Stimulated activated CD8-positive, alpha-beta memory T cell treated with anti-CD3 and anti-CD28 coated beads, Interleukin-12 subunit alpha, Interleukin-12 subunit beta, amount 100 ng/mL, for 1 hour (primary cell): ENCODE measurements at places on chromosomes 1 and 21.

DNA sequence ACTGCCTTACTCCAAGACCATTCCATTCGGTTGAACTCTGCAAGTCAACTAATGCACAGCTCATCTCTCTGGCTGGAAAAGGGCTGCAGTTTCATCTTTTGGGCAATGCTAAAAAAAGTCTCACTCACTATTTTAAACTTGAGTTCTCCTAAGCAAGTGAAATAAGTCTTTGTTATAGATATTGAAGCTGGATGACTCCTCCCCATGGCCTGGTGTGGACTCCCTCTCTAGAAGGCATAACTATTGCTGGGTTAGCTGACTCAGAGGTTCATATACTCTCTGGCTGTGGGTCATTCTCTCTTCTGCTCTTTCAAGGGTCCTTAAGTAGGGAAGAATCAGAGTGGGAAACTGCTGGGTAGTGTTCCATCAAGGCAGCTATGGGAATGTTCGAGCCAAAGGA is 88.0 kb downstream of the XCL2 start:
- no peak for DNase-seq

- no peak for DNase-seq
Measured at GRCh38 chr1:12456979-12457378, 161.0 kb downstream of the DHRS3 start.

- no peak for DNase-seq
Measured at GRCh38 chr21:42732033-42732410, 78.6 kb downstream of the PDE9A start.

GRCh38 chr1:67958472-67958871 is 92.0 kb downstream of the DIRAS3 start:
- no peak for DNase-seq

DNA sequence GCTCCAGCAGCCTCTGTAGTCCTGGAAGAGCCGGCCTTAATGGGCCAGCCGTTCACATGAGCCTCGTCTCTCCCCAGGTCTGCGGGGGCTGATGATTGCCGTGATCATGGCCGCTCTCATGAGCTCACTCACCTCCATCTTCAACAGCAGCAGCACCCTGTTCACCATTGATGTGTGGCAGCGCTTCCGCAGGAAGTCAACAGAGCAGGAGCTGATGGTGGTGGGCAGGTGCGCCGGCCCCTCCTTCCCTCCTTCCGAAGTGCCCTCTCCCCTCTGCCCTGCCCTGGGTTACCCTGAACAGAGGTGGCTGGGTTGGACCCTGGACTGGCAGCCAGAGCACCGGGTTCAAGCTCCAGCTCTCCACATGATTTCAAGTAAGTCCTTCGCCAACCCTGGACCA is 13.1 kb downstream of the SLC5A9 start:
- DNase-seq, result no peak

- DNase-seq, result no peak
Measured at GRCh38 chr1:108521990-108522393, 37.9 kb upstream of the EEIG2 start.

- no peak for DNase-seq
Measured at GRCh38 chr1:35850051-35850450, 33.0 kb upstream of the AGO1 start.

DNA sequence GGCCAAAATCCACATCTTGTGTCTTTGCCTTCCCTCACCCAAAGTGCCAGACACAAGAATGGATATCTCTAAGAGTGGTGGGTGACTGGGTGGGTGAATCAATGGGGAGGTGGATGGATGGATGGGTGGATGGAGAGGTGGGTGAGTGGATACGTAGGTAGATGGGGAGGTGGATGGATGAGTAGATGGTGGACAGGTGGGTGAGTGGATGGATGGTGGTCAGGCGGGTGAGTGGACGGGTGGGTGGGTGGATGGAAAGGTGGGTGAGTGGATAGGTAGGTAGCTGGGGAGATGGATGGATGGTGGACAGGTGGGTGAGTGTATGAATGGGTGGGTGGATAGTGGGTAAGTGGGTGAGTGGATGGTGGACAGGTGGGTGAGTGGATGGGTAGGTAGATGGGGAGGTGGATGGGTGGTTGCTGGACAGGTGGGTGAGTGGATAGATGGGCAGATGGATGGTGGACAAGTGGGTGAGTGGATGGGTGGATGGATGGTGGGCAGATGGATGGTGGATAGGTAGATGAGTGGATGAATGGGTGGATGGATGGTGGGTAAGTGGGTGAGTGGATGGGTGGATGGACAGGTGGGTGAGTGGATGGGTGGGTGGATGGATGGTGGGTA is 34.2 kb downstream of the SLC19A1 start:
- no peak for DNase-seq

- no peak for DNase-seq
Measured at GRCh38 chr1:18058981-18059605, 48.5 kb upstream of the IGSF21 start.

DNA sequence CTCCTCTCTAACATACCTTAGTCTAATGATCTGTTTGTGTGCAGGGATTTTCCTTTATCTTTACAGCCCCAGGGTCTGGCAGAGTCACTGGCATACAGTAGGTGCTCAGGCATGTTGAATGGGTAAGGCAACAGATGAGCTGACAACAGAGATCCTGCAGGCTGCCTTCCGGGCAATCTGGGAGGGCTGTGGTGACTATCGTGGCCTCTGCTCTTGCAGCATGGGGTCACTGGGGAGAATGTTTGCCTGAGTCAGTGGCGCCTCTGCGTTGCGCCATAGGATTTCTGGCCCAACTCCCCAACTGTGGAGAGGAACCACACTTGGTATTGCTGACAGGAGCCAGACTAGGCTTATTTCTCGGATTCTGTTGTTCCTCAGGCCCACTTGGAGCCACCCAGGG is 93.8 kb downstream of the LAMC2 start:
- no peak for DNase-seq

GRCh38 chr1:202807451-202807925 is 733 bp downstream of the KDM5B start:
- no peak for DNase-seq

DNA sequence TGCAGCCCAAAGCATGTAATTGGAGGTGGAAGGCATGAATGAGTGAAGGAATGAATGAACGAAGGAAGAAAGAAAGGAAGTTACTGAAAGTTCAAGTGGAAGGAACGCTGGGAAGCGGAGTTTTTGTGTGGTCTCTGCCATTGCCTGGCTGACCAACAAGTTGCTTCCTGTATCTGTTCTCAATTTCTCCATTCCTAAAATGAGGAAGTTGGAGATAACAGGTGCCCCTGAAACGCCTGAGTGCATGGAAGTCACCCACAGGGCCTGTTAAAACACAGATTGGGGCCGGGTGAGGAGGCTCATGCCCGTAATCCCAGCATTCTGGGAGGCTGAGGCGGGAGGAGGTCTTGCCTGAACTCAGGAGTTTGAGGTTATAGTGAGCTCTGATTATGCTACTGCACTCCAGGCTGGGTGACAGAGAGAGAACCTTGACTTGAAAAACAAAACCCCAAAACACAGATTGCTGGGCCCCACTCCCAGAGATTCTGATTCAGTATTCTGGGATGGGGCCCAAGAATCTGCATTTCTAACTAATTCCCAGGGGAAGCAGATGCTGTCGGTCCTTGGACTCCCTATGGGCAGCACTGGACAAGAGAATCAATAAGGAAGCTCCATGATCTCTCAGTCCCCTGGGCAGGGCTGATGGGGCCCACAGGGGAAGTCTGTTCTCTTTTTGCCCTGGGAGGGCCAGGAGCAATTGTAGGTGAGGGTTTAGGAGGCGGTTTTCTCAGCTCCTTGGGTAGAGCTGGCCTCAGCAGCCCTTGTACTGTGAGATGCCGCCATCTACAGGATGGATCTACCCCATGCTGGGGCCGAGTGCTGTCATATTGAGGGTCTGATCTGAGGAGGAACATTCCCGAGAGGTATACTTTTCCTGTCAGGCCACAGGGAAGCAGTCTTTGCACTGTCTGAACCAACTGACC is 3.3 kb upstream of the CNR2 start:
- DNase-seq, result peak; percentile 35

- no peak for DNase-seq
Measured at GRCh38 chr1:208919371-208919770, 664.1 kb upstream of the CAMK1G start.

- no peak for DNase-seq
Measured at GRCh38 chr1:52814465-52814864, 28.1 kb upstream of the ZYG11A start.

GRCh38 chr1:119336848-119337247 is 31.7 kb upstream of the HAO2 start:
- no peak for DNase-seq

- no peak for DNase-seq
Measured at GRCh38 chr1:234292011-234292410, 81.2 kb upstream of the COA6 start.

DNA sequence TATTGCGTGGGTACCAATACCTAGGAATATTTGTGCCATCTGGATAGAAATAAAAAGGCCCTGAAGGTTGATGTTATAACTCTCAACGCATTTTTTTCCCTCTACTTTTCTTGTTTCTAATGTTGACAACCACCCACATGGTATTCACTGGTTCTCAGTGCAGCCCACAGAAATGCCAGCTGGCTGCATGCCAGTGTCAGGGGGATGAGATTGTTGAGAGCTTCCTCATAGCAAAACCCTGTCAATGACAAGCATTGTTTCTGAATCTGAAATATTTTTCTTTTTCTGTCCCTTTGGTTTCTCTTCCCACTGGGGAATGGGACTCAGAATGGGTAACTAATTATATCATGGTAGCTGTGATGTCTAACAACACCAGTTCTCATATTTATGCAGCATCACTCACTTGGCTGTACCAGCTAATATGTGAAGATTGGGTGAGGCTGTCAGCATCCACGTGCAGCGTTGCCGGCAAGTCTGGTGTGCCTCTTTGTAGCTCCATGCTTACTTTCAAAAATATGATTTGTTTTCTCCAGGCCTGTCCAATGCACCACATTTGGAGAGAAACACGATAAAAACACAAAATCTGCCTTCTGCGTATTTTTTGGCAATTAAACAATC is 284.6 kb downstream of the PTBP2 start:
- DNase-seq, result no peak

DNA sequence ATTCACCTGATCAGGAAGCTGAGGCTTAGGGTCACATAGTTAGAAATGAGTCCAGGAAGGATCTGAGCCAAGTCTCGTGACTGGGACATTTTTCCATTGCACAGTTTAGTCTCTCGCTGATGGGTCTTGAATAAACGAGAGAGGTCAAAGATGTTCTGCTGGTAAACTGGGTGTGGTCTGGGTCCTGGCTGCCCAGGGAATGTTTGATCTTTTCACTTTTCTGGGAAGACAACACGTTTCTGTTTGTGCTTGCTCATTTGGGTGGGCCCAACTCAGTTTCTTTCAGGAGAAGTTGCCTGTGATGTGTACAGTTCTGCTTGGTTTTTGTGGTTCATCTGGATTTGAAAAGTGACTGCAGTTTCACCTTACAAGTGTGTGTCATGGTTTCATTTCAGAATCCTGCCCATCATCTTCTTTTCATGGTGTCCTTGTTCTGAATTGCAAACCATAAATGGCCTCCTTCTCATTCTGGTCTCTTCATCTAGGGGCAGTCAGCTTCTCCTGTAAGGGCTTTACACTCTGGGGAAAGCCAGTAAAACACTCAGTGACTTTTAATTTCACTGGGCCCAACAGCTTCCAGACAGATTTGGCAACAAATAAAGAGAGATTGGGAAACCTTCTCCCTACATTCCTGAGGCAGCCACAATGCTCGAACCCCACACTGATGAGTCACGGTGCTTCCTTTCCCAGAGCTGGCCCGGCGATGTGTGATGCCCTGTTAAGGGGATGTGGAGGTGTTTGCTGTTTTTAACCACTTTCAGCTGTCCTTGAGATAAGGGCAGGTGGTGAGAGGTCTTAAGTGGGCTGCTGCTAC is 7.2 kb upstream of the TACSTD2 start:
- no peak for DNase-seq

GRCh38 chr1:67879485-67879884 is 46.2 kb upstream of the GNG12 start:
- no peak for DNase-seq

DNA sequence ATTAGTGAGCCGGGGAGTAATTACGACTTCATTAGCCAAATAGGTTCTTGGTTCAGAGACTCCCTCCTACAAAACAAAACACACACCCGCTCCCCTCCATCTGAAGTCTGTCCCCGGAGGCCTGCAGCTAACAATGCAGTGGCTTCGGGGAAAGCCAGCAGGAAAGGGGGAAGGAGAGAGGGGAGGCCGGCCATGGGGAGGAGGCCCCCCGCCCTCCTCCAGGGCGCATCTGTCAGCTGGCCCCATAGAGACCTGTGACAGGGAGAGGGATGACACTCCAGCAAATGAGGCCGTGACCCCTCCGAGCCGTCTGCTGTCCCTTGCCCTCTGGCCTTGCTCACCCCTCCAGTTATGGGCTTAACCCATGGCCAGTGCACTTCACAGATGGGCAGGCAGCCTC is 12.1 kb upstream of the CNTN2 start:
- DNase-seq, result no peak

DNA sequence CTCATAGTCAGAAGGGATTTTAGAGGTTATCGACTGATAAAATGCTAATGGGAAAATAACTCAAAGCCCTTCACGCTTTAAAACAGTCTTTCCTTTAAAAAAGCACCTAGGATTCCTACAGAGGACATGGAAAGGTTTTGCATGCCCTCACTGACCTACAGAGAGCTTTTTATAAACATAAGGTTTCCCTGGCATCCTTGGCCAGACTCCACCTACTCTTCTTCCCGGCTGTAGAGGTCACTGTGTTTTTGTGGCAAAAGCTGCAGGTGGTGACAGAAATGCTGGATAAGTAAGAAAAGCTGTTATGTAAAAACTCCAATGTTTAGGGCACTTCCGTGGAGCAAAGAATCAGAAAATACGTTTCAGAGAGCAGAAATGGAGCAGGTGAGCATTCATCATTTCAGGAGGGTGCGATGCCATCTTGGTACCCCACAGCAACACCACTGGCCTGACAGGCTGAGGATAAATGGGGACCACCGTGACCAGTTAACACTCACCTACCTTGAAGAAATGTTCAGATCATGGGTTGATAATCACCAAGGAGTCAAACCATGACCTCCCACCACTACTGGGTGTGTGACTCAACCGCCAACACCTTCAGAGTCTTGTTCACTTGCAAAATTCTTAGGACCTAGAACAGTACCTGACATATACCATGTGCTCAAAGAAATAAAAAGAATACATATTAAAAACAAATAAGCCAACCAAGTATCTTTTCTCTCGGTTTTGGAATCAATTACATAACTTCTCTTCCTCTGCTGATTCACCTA is 46.6 kb downstream of the SSBP3 start:
- DNase-seq, result no peak

DNA sequence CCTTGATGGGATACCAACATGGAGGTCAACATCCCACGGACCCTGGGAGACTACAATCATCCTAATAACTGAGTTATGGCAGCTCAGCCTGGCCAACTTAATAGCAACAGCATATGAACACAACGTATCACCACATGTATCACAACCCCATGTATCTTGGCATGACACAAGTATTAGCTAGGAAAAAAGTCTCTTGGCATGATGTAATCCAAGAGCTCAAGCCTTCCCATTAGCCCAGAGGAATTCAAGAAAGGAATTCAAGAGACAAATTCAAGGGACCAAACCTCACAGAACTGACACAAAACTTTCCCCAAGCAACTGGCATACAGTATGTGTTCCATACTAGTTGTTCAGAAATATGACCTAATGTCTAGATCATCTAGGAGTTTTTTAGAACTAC is 100.9 kb upstream of the HMGB4 start:
- no peak for DNase-seq

- no peak for DNase-seq
Measured at GRCh38 chr1:39391691-39392679, 99.5 kb upstream of the BMP8A start.

GRCh38 chr1:32878637-32879041 is 7.7 kb upstream of the HPCA start:
- no peak for DNase-seq

GRCh38 chr1:38291906-38292521 is 245.4 kb upstream of the POU3F1 start:
- DNase-seq, result no peak
